ENCODE measurements at places on chromosomes 5 and 9.

- peak; percentile 40 for DNase-seq
Measured at GRCh38 chr9:129023908-129024233, 4.3 kb downstream of the SH3GLB2 start.

DNA sequence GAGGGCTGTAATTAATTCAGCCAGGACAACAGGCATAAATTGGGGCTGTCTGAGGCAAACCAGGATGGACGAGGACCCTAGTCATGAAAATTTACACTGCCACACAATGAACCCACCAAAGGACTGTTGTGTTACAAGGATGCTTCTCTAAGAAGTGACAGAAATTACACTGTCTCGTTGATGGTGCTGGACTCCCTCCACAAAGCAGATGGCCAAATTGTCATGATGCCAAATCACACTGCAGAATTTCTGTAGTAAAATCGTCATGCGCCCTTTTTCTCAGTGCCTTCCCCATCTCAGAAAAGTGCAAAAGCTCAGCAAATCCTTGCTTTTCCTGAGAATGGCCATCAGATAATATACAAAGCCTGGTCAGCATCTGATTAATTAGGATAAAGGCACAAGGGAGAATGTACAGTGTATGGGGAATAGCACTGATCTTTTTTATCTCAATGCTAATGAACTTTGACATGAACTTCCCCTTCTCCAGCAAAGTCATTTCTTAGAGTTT is 545.8 kb downstream of the CSNK1G3 start:
- DNase-seq: no peak

DNA sequence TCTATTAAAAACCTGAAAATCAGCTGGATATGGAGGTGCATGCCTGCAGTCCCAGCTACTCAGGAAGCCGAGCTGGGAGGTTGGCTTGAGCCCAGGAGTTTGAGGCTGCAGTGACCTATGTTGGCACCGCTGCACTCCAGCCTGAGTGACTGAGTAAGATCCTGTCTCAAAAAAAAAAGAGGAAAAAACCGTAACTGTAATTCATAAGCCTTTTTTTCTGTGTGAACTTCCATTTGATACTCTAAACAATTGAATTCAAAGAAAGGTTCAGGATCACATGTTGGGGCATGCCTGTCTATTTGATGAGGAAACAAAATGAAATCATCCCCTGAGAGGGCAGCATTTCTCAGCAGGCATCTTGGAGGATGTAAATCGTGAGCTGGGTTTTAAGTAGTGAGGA is 38.8 kb downstream of the ITGA2 start:
- no peak for DNase-seq

- DNase-seq: no peak
Measured at GRCh38 chr5:166561759-166562158, 1729.7 kb upstream of the WWC1 start.

- DNase-seq: no peak
Measured at GRCh38 chr9:123722378-123722777, 207.5 kb downstream of the DENND1A start.

DNA sequence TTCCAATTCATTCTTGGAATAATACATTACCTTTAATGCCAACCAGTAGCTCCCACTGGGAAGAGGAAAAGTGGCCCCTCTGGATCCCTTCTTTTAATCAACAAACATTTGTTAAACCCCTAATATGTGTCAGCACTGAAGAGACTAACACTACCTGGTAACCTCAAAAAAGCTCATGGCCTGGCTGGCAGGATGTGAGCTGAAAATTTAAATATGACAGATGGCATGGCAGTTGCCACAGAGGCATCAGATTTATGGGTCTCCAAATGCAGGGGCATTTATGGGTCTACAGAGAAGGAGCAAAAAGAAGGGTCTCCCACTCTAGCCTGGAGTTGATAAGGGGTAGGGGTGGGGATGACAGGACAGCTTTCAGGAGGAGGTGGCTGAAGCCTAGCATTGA is 12.5 kb downstream of the DNAH5 start:
- DNase-seq: no peak

DNA sequence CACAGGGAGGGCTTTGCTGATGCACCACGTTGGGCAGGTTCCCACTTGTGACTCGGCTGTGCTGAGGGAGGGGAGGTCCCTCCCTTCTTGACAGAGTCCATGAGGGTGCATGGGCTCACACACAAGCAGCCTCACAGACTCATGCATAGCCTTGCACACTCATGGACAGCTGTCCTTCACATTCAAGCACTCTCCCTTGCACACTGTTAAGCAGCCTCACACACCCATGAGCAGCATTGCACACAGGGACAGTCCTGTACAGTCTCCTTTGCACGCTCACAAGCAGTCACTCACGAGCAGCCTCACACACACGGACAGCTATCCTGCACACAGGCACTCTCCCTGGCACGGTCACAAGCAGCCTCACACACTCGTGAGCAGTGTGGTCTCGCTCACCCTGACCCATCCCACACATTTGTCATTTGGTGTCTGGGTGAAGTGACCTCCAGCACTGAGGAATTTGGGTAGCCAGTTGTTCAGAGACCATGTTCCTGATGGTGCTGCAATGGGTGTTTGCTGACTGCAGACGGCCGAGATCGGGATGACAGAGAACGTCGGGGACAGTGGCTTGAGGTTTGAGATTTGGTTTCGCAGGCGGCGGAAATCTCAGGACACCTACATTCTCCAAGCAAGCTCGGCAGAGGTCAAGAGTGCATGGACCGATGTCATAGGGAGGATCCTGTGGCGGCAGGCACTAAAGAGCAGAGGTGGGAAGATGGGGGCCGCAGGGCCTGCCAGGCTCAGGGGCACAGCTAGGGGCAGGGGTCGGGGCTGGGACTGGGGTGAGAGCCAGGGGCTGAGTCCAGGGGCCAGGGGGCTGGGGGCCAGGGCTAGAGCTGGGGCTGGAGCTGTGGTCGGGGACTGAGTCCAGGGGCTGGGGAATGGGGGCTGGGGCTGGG is 17.7 kb upstream of the LRRC14B start:
- no peak for DNase-seq

- DNase-seq: no peak
Measured at GRCh38 chr5:138139781-138140090, 508 bp upstream of the NME5 start.

- DNase-seq: peak; percentile 12
Measured at GRCh38 chr9:78261403-78262001, 25.6 kb downstream of the CEP78 start.

GRCh38 chr9:101893661-101894646 is 155.5 kb upstream of the GRIN3A start:
- no peak for DNase-seq

DNA sequence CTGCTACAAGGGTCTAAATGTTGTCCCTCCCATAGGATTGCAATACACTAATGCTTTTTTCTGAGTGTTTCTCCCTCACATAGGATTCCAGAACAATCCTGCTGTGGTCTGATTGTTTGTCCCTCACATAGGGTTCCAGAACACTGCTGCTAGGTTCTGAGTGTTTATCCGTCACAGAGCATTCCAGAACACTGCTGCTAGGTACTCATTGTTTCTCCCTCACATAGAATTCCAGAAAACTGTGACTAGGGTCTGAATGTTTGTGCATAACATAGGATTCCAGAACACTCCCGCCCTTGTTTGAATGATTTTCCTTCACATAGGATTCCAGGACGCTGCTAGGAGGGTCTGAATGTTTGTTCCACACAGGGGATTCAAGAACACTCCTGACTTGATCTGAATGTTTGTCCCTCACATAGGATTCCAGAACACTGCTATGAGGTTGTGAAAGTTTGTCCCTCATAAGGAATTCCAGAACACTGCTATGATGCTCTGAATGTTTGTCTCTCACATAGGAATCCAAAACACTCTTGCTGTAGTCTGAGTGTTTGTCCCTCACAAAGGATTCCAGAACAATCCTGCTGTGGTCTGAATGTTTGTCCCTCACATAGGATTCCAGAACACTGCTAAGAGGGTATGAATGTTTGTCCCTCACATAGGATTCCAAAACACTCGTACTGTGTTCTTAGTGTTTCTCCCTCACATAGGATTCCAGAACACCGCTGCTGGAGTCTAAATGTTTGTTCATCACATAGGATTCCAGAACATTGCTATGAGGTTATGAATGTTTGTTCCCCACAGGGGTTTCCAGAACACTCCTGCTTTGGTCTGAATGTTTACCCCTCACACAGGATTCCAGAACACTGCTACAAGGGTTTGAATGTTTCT is 213.5 kb downstream of the FOXD4L6 start:
- DNase-seq: peak; percentile 8

GRCh38 chr5:38329132-38329715 is 70.9 kb downstream of the EGFLAM start:
- no peak for DNase-seq

GRCh38 chr9:24413651-24414050 is 132.0 kb downstream of the IZUMO3 start:
- DNase-seq: no peak

DNA sequence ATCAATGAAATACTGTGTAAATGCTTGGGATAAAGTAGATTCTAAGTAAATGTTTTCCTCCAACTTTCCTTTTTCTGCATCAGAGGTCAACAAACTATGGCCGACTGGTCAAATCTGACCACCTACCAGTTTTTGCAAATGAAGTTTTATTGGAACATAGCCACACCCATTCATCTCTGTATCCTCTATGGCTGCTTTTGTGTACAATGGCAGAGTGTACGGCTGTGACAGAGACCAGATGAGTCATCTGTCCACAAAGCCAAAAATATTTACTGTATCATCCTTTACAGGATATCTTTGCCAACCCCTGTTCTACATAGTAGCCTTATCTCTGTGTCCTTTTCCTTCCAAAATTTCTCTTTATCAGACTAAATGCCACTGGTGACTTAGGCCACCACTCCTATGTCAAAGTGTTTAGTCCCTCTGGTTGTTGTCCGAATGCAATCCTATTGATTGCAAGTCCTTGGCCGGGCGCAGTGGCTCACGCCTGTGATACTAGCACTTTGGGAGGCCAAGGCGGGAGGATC is 218.4 kb upstream of the KLF4 start:
- no peak for DNase-seq

DNA sequence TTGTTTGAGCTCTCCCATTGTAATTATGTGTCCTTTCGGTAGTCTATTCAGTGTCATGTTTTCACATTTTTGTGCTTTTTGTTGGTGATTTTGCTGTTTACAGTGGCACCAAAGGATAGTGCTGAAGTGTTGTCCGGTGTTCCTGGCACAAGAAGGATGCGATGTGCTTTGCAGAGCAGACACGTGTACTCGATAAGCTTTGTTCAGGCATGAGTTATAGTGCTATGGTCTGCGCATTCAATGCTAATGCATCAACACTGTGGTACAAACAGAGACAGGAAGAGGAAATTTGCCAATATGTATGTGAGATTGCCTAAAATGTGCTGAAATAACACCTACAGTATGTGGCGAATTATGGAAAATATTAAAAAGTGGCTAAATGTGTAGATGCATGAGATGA is 913.4 kb upstream of the ACO1 start:
- DNase-seq: no peak

DNA sequence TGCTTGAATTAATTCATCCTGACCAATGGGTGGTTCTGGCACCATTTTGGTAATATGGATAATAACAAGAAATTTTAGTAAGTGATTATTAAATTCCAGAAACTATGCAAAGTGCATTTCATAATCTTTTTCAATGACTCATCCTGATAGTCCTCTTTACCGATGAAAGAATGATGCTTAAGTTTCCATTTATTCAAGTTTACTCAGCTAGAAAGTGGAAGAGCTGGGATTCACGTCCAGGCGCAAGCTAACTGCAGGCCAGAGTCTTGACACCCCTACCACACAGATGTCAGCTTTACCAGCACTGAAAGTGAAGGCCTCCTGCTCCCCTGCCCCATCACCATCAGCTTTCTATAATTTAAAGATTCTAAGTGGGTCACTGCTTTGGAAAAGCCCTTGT is 493.5 kb upstream of the WWC1 start:
- DNase-seq: no peak

GRCh38 chr5:172098046-172098445 is 90.0 kb downstream of the STK10 start:
- DNase-seq: no peak

GRCh38 chr9:129480745-129481144 is 140.2 kb downstream of the C9orf50 start:
- DNase-seq: no peak

GRCh38 chr5:33810491-33811120 is 81.2 kb downstream of the ADAMTS12 start:
- DNase-seq: no peak

GRCh38 chr5:10733426-10733825 is 27.6 kb downstream of the DAP start:
- no peak for DNase-seq

GRCh38 chr9:111484572-111484894 is 350 bp upstream of the ECPAS start:
- no peak for DNase-seq

- DNase-seq: no peak
Measured at GRCh38 chr9:81427870-81428269, 261.5 kb downstream of the TLE1 start.

GRCh38 chr5:138408023-138408422 is 30.8 kb upstream of the REEP2 start:
- DNase-seq: no peak

DNA sequence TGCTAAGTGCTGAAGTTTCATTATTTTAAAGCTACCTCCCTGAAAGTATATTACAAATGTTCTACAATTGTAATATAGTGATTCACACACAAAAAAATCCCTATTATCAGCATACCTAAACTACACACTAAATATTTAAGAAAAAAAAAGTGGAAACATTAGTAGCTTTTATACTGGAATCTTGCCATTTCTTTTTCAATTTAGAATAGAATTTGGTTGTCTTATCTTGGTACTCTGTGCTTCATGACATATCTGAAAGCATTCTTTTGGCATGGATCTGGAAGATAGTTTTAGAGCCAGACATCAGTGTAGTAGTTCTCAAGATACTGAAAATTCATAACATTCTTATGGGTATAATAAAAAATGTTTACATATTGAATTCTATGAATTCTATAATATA is 35.0 kb downstream of the SLC1A3 start:
- no peak for DNase-seq

GRCh38 chr5:80860924-80861613 is 99.1 kb upstream of the RASGRF2 start:
- DNase-seq: no peak

DNA sequence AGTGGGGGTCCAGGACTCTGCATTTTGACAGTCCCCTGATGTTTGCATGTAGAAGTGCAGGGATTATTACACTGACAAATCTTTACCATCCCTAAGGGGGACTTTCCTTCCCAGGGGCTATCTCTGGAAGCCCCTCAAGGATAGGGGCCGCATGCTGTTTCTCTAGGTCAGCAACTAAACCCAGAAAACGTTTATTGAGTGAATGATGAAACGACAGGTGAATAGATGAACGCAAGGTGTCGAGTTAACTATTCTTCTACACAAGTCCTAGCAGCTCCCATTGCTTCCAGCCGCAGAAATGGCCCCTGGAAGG is 281 bp upstream of the HSD17B4 start:
- no peak for DNase-seq

DNA sequence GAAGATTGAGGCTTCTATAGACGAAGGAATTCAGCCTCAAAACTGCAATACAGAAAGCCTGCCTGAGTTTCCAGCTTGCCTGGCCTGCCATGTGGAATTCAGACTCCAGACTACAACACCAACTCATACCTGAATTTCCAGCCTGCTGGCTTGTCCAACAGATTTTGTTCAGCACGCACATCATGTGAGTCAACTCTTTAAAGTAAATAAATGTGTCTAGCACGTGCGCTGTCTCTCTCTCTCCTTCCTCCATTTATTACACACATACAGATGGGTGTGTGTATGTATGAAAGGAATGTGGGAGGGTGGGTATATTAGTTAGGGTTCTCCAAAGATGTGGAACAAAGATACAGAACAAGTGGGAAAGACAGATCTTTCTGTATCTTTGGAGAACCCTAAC is 82.4 kb upstream of the TAS2R1 start:
- DNase-seq: no peak
